ENCODE measurements at places on chromosomes 1 and 21.

GRCh38 chr21:32261929-32262328 lies 16.9 kb downstream of the MIS18A start:
- DNase-seq: no peak

DNA sequence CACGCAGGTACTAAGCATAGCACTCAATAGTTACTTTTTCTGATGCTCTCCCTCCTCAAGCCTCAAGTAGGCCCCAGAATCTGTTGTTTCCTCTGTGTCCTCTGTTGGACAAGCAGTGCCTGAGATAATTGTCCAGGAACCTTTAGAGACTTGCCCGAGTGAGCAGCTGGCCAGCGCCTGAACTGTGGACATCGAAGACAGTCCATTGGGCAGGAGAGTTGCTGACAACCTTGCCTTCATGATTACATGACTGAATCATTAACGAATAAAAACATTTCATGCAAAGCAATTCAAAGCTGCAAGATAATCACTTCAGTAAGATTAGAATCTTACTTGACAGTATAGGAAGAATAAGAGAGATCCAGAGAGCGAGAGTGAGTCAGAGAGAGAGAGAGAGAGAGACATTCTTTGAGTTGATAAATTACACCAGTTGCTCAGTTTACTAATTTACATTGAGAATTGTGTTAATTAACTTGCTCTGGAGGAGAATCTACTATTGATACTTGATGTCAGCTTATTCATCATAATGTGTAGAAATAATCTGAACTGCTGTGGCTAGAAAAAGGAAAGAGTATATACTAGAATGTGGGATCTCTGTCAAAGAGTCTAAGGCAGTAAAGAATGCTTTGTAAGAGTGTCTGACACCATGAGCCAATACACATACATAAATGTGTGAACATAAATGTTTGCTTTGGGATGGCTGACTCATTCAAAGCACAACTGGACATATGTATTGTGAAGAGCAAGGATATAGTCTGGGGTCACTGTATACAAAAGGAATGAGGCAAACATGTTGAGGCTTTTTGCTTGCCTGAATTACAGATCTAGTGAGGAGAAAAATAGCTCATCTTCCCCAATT lies 216.0 kb downstream of the ZNF326 start:
- DNase-seq: no peak

DNA sequence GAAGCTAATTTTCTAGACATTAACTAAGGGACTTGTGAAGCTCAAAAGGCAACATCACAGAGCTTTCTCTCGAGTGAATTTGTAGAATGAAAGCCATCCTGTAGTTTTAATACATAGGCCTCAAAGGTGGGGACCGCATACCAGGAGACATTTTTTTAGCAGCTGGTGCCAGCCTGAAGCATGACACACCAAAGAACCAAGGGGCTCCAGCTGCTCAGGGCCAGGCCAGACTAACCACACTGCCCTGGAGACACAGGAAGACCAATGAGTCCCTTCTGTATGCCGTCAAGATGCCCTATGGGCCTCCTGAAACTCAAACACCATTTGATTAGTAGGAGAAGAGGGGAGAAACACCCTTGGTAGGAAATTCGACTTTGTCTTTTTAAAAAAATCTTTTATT lies 113.9 kb upstream of the CACNA1E start:
- DNase-seq: no peak

- DNase-seq: no peak
These were observed 138.8 kb downstream of the NTMT2 start for GRCh38 chr1:170284512-170284911.

GRCh38 chr1:156076609-156077429 lies 5.4 kb downstream of the MEX3A start:
- DNase-seq: no peak

DNA sequence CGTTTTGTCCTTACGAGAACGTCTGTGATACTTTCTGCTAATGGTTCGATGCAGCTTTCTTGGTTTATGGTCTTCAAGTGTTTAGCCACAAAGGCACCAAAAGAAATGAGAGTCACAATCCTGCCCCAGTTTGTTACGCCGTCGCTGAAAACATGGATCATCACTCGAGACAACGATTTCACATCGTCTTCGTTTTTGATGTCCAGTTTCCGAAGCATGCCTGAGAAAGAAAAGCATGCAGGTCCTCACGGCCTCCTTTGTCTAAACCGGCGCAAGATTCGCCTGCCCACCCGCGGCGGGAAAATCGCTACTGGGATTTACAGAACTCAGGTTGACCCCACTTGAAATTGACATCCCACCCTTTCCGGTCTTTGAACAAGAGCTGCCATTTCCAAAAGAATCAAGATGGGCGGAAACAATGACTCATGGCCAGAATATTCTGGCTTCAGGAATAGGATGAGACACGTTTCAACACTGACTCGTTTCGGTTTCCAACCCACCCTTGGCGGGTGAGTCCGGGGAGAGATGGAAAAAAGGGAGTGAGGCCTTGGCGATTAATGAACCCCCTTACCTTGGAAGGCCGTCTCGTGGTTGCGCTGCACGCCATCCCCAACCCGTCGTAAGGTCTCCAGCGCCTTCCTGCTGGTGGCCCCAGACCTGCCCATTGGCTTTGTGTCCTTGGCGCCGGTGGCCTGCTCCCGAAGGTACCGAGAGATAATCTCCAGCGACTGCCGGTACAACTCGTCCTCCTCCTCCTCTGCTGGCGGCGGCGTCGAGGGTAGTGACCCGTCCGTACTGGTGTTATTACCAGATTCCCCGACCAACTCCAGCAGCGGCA lies 919 bp downstream of the MCL1 start:
- peak; percentile 93 for DNase-seq

GRCh38 chr1:91830242-91831131 lies 55.5 kb downstream of the TGFBR3 start:
- DNase-seq: peak; percentile 92

DNA sequence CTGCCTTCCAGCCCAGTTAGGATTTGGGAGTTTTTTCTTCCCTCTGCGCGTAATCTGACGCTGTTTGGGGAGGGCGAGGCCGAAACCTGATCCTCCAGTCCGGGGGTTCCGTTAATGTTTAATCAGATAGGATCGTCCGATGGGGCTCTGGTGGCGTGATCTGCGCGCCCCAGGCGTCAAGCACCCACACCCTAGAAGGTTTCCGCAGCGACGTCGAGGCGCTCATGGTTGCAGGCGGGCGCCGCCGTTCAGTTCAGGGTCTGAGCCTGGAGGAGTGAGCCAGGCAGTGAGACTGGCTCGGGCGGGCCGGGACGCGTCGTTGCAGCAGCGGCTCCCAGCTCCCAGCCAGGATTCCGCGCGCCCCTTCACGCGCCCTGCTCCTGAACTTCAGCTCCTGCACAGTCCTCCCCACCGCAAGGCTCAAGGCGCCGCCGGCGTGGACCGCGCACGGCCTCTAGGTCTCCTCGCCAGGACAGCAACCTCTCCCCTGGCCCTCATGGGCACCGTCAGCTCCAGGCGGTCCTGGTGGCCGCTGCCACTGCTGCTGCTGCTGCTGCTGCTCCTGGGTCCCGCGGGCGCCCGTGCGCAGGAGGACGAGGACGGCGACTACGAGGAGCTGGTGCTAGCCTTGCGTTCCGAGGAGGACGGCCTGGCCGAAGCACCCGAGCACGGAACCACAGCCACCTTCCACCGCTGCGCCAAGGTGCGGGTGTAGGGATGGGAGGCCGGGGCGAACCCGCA lies at the start of gene PCSK9:
Gene PCSK9 (plus strand): TSS at position 207 of the 741 bp plus-strand sequence. CDS start 290 bp downstream, at position 497.
- DNase-seq: peak; percentile 59

Measured in iris pigment epithelial cell (primary cell).